ENCODE measurements at places on chromosomes 7 and 10. TPM values are rescaled to one million over a fixed set of nuclear protein-coding genes. Genes with fewer than 3 reads are reported as not detected.

DNA sequence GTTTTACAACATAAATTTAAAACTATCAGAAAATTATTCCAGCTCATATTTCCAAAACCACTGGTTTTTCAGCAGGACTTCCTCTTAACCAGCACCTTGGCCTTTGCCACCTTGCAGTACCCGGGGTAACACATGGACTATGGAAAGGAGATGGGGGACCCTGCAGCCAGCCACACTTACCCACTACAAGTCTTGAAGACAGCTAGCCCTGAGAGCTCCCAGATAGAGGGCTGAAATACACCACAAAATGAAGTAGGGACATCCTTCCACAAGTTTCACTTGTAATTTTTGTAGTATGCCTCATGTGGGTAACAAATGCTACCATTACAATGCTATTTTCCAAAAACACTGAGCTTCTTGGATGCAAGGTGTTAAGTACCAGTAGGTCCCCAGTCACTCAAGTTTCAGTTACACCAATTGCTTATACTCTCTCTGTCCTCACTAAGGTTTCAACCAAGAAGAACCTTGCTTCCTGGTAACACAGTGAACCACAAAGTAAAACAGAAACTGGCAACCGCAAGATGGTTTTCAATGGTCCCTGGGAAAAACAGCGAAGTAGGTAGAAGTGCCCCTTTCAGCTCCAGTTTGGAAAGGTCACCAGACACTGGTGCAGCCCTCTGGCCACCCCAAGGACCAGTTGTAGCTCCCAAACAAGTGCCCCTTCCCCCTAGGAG lies 110.9 kb downstream of the SGMS1 start:
- DNase-seq, result no peak

GRCh38 chr10:14585287-14586193 lies 189.2 kb downstream of the FAM107B start:
- DNase-seq, result no peak

- no peak for DNase-seq
Observed at GRCh38 chr10:11357439-11357838, 254.0 kb downstream of the USP6NL start.

GRCh38 chr7:86955895-86956503 lies 103.5 kb downstream of the ELAPOR2 start:
- no peak for DNase-seq

GRCh38 chr10:128027822-128028507 lies 98.3 kb downstream of the MKI67 start:
- DNase-seq, result no peak

The ARMS2 gene
- total RNA-seq, result not detected

DNA sequence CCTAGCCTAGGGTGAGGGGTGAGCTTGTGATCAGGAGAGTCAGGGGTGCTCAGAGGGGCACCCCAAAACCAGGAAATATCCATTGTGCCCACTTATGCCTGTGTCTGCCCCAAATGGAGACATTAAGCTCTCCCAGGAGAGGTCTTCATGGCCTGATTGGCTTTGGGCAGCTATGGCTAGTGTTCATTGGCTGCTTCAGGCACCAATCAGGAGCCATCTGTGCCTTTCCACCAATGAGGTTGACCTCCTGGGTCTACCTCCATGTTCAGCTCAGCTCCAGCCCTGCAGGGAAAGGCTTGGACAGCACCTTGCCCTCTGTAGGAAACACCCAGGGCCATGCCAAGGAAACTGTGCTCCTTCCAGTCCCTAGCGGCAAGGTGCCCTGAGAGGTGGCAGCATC lies 23.9 kb upstream of the HSPB1 start:
- no peak for DNase-seq

GRCh38 chr10:112166800-112167199 lies 16.8 kb downstream of the GPAM start:
- DNase-seq, result no peak

The ALOX5 gene
- 1.7 TPM for total RNA-seq

GRCh38 chr7:31899356-31899927 lies 170.8 kb downstream of the PDE1C start:
- DNase-seq, result no peak

DNA sequence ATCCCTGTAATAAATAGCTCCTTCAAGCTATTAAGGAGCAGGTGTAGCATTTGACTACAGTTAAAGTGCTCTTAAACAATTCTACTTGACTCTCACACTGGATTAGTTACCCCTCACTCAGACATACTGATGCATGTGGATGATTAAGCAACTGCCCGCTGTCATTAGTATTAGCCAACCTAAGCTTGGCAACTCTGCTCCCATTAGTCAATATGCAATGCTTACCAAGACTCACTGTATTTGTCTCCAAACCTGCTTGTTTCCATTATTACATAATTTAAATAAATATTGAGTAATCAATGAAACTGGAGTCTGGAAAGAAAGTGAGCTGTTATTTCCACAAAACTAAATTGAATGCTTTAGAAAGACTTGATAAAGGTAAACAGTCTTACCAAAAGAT lies 144.0 kb upstream of the ASAH2 start:
- DNase-seq, result no peak

The SCART1 gene
- 1.3 TPM for total RNA-seq

The HOXA10 gene
- 36.7 TPM for total RNA-seq

The KIAA1217 gene
- total RNA-seq, result 20.2 TPM

- no peak for DNase-seq
Observed at GRCh38 chr7:158613481-158613880, 25.9 kb upstream of the PTPRN2 start.

GRCh38 chr7:134452991-134453473 lies 5.9 kb downstream of the AKR1B1 start:
- DNase-seq, result peak; percentile 32

DNA sequence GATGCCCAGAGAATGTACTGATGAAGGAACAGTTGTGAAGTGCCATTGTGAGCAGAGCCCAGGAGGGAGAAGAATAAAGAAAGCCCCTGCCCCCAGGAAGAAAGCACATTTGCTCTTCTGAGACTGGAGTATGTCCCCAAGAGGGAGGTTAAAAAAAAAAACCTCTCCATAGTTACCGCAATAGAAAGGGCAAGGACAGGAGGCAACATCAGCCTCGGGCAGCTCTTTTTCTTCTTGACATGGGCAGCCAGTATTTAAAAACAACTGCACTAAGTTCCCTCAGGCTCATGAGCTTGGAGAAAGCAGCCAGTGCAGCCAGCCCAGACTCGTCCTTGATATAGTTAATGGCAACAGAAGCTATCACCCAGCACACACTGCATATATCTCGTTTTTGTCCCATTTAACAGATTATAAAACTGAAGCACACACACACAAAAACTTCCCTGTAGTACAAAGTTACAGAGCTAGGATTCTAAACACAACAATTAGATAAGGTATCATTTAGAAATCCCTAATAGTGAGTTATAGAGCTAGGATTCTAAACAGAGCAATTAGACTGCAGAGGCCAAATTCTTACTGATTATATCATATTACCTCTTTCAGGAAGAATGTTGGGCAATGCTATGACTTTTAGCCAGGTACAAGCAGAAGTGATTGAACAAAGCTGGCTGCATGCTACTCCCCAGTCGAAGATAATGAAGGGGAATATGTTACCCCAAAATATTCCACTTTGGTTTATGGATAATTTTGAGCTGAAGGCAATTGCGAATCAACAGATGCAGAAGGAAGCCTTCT lies 823.5 kb downstream of the GRID1 start:
- no peak for DNase-seq

DNA sequence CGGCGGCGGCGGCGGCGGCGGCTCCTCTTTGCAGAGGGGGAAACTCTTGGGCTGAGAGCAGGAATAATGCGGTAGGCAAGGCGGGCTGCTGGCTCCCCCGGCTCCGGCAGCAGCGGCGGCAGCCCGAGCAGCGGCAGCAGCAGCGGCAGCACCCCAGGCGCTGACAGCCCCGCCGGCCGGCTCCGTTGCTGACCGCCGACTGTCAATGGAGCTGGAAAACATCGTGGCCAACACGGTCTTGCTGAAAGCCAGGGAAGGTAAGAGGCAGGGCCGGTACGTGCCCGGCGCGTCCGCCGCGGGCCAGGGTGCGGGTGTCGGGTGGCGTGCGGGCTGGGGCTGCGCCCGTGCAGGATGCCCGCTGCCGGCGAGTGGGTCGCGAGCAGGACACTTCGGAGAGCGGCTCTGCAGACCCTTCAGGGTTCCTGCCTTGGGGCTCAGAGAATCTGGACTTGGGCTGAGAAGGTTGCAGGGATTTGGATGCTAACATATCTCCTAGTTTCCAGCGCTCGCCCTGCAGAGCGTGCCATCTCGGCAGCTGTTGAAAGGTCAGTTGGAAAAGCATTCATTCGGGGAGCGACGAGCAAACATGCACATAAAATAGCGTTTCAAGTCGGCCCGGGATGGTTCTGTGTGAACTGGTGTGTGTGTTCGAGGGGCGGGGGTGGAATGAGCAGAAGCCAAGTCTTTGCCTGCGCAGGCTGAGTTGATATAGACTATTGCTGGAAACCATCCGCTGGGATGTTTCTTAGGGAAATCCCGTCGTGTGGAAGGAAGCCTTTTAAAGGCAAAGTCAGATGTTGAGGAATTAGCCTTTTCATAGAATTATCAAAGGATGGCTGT lies 562 bp downstream of the GRK5 start:
- DNase-seq, result no peak

- DNase-seq, result no peak
Observed at GRCh38 chr10:62899311-62899710, 83.1 kb upstream of the EGR2 start.

DNA sequence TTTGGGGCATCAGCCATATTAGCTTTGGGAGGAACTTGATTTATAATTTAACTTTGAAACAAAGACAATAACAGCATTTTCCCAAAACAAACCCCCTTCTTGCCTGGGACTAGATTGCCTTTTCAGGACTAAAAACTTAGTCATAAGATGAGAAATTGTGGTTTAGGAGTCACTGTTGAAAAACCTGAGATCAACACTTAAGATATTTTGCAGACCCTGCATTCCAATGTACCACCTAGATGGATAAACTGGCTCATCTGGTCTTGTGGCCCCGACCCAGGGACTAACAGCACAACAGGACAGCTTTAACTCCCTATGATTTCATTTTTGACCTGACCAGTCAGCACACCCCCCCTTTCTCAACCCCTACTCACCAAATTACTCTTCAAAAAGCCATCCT lies 1165.4 kb downstream of the XPNPEP1 start:
- DNase-seq, result no peak

DNA sequence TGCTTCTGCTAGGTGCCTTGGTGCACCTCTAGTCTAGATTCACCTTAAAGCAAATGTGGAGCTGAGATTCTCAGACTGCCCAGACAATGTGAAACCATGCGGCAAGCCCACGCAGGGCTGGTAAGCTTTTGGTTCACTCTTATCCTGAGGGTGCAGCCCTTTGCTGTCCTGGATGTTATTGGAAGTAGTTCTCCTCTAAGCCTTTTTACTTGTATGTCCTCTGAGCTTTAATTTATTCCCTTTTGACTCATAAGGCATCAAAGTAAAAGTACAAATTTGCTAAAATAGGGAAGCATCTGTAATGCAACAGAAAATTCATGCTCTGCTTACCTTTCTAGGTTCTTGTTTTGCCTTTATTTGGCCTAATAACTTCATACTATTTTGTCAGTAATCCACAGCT lies 186.8 kb downstream of the MACC1 start:
- DNase-seq, result no peak

- DNase-seq, result no peak
Observed at GRCh38 chr10:74052994-74053393, 55.1 kb downstream of the VCL start.

GRCh38 chr10:62424026-62424425 lies 49.9 kb downstream of the ZNF365 start:
- DNase-seq, result no peak

The OPTN gene
- total RNA-seq, result 40.8 TPM

DNA sequence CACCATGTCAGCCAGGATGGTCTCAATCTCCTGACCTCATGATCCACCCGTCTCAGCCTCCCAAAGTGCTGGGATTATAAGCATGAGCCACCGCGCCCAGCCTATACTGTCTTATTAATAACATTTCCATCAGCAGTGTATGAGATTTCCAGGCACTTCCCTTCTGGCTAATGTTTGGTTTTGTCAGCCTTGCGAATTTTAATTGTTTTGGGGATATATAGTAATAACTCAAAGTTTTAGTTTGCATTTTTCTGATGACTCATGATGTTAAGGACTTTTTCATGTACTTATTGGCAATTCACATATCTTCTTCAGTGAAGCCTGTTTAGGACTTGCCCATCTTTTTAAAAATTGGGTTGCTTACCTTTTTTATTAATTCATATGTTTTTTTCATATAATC lies 76.0 kb downstream of the TMEM270 start:
- DNase-seq, result no peak

- DNase-seq, result no peak
Observed at GRCh38 chr10:86827639-86828038, 71.2 kb downstream of the BMPR1A start.

- DNase-seq, result no peak
Observed at GRCh38 chr10:78524342-78524741, 490.7 kb downstream of the RPS24 start.

The RTKN2 gene
- 7.1 TPM for total RNA-seq

DNA sequence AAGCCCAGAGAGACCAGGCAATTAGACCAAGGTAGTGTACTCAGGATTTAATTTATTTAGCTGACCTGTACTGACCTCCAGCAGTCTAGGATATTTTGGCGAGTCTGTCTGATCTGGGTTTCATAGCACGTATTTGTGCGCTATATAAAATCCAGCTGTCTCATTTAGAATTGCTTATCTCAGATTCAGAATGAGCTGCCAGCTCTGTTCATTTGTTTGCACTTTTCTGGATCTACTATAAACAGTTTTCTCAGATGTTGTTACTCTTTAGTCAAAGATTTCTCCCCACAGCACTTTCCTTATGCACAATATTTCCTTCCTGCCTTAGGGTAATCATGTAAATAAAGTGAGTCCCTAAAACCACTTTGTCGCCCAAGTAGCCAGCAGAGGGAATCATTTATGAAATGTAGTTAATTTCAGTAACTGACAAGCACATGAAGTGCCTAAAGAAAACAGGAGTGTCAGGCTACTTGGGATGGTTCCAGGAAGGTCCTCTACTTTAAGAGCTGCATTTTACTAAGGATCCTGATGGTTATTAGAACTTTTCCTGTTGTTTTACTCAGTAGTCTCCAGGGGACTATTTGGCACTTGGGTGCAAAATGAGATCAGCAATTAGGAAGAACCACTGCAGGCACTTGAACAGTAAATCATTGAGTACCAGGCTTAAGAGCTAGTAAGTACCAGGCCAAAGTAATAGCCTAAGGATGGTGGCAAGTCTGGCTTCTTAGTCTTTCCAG lies 226.4 kb downstream of the TWIST1 start:
- no peak for DNase-seq

- no peak for DNase-seq
Observed at GRCh38 chr10:10872764-10873163, 144.9 kb upstream of the CELF2 start.

The STK31 gene
- 0.12 TPM for total RNA-seq

The ZNF804B gene
- not detected for total RNA-seq

GRCh38 chr10:69377191-69377590 lies 39.5 kb downstream of the TACR2 start:
- DNase-seq, result no peak

The CALCR gene
- not detected for total RNA-seq

DNA sequence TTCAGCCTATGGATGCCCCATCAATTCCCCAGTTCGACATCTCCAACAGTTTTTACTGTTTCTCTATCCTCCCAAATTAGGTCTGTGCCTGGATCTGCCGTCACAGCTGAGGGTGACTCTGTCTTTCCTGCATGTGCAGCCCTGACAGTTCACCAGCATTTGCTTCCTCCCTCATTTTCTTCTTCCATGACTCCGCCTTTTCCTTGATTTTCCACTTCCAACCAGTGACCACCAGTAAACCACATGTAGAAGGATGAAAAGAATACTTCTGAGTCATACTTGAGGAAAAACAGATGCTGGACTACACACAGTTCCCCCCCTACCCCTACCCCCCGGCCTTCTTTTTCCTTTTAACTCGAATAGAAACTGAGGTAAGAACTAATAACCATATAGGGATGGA lies 311.8 kb upstream of the POM121L12 start:
- no peak for DNase-seq
